Right ventricle myocardium inferior (tissue), 1 donor: ENCODE measurements at places on chromosomes 5 and 9.

DNA sequence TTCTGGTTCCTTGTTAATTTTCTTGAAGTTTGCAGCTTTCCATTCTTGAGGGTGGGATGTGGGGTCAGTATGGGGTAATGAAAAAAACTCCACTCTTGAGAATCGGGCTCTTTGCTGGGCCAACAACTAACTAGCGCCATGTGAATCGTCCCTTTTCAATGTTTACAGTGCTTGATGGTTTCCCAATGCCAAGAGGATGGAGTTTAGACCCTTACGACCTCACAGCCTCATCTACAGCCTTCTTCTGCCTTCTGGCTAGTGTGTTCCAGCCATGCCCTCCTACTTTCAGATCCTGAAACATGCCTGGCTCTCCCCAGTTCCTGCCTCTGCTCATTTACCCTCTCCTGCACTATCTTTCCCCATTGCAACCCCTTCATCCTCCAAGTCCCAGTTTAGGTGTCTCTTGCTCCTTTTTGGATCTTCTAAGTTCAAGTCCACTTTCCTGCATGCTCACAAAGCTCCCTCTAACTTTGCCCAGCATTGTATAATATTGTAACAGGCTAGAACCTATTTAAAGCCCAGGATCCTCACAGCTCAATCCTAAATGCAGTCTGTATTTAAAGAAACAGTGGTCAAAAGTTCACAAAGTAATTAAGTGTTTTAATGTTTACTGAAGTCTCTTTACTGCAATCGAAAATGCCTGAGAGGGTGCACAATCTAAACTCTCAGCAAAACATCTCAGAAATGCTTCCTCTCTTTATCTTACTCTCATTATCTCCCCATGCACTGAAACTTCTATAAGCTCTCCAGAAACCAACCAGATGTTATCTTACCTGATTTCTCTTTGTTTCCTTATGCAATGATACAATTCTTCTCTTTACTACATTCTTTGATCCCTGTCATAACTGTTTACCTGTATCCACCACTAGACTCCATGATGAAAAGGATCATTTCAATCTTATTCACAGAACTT, 20.6 kb upstream of the CAST start:
- no peak for DNase-seq

DNA sequence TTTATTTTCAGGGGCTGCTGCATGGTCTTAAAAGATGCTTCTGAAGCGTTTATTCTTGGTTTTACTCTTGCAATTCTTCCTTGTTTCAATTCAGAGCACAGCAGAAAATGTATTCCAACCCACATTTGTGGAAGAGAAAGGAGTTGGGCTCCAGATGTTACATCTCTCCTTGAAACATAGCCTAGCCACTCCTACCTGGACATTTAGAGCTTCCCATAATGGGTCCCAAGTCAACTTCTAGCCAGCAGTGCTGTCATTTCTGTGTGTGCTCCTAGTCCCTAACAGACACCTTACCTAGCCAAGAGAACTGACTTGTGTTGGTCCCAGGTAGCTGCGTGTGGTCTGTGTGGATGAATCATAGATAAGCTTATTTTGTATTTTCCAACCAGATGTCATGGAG, 61.2 kb upstream of the ANKRD55 start:
- DNase-seq: no peak

DNA sequence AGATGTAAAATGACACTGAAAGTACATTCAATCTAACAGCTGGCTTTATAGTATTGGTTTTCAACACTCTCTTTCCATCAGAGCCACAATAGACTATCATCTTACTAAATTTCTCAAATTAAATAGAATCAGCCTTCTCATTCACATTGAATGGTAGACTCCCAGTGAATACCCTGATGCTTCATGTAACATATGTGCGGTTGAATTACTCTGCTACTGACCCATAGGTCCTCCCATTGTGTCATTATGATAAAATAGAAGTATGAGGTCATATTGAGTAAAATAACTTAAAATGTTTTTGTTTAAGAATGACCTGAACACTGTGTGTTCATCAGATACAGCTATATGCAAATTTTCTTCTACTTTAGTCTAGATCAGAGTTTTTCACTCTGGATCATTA, 75.9 kb upstream of the ADAMTSL1 start:
- no peak for DNase-seq

GRCh38 chr9:89410641-89411350, 87.1 kb downstream of the SEMA4D start:
- no peak for DNase-seq

DNA sequence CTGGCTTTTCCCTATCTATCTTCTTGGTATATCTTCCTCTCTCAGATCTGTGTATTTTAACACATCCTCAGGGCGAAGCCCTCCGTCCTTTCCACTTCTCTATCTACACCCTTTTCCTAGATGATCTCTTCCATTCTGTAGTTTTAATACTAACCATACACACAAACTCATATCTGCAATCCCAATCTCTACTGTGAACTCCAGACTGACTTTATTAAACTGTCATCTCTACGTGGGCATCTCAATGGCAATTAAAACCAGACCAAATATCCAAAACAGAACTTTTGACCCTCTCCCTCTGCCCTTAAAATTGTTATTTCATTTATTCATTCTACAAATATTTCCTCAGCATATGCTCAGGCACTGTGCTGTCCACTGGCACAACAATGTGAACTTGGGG, 7.1 kb downstream of the FNIP1 start:
- no peak for DNase-seq

DNA sequence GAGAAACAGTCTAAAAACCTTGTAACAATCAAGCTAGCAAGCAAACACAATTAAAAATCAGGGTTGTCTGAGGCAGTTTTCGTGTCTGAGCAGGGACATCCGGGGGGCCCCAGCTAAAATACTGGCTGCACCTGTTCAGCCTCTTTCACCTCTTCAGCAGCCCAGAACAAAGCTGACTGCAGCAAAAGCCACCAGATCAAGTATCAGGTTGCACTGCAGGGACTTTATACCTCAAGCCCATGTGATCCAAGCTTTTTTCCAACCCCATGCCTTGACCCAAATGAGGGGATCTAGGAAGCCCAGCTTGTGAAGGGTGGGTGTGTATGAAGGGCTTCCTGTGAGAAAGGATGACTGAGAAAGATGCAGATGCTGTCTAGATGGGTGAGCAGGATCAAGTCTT, 133.4 kb downstream of the SEMA6A start:
- DNase-seq: no peak

DNA sequence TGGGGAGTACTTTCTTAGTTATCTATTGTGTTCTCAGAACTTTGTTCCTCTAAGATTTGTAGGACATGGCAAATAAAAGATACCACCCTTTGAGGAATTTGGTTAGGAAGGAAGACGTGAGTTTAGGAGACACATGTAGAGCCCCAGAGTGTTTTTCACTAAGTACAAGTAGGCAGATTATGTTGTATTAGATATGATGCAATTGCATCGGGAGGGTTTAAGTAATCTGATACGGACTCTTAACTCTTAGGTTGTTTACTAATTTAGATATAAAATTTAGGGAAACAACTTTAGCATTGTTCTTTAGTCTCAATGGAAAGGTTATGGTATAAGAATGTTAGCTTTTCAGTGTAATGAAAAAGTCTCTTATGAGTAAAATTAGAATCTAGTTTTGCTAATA, 84.4 kb downstream of the TRIO start:
- no peak for DNase-seq

DNA sequence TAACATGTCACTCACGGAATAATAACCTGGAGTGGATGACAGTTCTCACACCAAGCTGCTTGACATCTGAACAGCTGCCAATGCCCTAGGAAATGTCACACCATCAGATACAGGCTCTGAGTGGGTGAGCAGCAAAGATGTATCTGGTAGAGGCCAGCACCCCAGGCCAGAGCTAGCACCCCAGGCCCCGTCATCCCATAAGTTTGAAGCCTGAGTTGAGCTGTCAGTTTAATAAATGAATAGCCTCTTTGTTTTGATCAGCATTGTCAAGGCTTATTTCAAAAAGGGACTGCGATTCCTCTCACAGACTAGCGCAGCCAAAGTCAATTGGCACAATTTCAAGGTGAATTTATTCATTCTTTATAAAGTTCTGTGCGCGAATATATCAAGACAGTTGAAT, 1327.1 kb downstream of the MAT2B start:
- no peak for DNase-seq

DNA sequence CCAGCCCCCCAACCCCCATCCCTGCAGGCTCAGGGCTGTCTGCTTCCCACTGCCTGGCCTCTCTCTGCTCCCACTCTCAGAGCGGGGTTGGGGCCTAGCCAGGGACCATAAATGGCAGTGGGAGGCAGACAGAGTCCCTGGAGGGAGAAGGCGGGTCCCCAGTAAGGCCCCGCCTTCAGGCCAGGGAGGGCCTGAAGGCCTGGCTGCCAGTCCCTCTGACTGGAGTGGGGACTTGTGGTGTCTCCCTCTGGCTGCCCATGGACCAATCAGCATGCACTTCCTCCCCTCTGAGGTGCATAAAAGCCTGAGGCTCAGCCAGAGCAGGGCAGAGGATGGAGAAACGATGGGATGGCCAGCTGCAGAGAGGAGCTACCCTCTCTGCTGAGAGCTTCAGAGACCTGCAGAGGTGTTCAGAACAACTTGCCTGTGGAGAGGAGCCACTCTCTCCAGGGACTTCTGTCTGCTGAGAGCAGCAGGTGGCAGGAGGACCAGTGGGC, 2.7 kb upstream of the BTNL9 start:
- DNase-seq: no peak

GRCh38 chr9:37996819-37997217, 72.2 kb downstream of the SHB start:
- DNase-seq: no peak

DNA sequence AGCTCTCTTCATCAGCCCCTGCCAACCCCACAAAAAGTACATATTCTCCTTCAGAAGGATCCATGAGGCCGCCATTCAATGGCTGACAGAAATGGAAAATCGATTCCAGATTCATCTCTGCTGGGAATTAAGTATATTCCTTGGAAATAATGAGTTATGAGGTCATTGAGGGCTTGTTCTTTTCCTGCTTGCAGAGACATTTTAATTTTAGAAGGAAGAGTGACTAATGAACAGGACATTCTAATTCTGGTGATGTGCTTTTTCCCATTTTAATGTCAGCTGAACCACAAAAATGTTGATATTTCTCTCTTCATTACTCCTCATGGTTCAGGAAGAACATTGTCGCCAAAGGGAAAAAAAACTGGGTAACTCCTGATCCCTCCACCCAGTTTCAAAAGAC, 314.0 kb downstream of the PIK3R1 start:
- DNase-seq: no peak

DNA sequence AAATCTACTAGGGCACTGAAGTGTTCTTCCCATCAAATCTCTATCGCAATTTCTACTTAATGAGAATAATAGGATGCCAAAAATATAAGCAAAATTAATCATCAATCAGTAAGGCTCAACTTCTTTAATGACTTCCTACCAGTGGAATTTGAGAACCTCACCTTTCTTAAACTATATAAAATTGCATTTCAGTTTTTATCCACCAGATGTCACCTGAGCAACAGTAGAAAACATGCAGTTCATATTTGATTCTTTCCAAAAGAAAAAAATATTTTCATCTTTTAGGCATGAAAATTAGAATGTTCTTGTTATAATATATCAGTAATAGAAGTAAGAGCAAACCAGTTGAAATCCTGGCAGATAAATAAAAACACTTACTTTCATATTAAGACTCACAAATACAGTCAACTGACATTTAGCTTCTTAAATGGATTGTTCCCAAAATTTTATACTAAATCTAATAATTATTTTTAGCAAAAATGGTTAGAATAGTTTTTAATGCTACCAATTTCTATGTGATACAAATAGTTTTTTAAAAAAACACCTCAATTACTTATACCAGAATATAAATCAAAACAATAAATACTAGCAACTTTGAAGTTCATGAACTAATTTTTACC, 13.4 kb upstream of the CCDC112 start:
- no peak for DNase-seq

- DNase-seq: no peak
Observed at GRCh38 chr5:142621227-142621626, 64.7 kb downstream of the FGF1 start.

GRCh38 chr5:55829956-55830355, 21.2 kb upstream of the IL31RA start:
- DNase-seq: no peak

DNA sequence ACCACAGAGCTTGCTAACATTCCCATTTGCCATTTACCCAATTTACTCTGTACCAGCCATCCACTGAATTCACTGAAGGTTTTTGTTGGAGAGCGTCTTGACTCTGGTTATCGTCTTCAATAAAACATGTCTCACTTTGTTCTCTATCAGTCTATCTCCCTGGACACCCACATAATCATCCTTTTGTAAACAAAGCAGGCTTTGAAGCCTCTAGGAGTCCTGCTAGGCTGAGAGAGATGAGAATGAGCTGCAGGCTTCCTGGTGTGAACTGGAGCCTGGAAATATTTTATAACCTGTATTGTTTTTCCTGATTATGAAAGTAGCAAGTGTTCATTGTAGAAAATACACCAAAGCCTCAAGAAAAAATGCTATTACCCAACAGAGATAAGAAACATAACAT, 140.6 kb upstream of the ZNF366 start:
- DNase-seq: no peak

DNA sequence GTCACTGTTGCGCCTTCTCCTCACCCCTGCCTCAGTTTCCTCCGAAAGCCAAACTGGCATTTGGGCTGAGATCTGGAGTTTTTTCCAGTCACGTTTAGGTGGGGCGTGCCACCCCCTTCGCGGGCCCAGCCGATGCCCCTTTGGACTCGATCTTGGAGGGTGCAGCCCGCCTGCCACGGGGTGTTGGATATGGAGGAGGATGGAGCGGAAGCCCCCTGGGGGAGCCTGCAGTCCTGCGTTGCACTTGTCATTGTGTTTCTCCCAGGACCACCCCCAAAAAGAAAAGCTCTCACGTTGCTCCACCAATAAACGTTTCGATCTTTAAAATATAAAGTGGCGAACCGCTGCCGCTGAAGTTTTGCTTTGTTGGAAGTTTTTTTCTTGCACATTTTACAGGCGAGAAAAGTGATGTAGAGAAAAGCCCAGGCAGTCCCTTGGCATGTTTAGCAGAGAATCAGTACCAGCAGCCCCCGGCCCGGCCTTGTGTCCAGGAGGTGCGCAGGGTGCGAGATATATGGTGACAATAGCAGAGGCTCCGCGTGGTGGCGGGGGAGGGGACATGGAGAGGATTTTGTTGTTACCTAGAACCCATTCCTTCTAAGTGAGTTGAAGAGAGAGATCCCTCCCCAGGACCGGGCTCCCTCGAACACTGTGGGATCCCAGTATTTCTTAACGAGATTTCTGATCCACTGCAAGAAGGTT, 681 bp downstream of the F2R start:
- DNase-seq: no peak
